Right atrium auricular region (tissue), 2 donors: ENCODE measurements at places on chromosomes 16 and 17.

- DNase-seq, result no peak
These were observed 631 bp downstream of the NXPH3 start for GRCh38 chr17:49576088-49576916.

- DNase-seq, result no peak
These were observed 34.8 kb upstream of the NDRG4 start for GRCh38 chr16:58464916-58465731.

GRCh38 chr17:46742565-46743270 lies 75.8 kb downstream of the WNT3 start:
- no peak for DNase-seq

DNA sequence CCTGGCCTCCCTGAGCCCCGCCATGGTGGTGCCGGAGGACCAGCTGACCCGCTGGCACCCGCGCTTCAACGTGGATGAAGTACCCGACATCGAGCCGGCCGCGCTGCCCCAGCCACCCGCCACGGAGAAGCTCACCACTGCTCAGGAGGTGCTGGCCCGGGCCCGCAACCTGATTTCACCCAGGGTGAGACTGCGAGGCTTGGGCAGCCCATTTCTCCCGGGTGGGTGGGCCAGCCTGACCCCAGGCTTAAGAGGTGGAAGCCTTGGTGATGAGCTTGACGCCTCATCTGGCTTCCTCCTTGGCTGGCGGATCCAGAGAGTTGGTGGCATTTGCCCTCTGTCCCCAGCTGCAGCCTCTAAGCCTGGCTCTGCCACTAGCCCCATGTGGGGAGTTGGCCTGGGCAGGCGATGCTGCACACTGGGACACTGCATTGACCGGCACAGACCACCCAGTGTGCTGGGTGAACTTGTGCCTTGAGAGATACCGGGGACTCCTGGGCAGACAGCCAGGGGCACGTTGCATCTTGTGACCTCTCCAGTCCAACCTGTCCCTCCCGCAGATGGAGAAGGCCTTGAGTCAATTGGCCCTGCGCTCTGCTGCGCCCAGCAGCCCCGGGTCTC lies 3.0 kb downstream of the CDT1 start:
- no peak for DNase-seq

DNA sequence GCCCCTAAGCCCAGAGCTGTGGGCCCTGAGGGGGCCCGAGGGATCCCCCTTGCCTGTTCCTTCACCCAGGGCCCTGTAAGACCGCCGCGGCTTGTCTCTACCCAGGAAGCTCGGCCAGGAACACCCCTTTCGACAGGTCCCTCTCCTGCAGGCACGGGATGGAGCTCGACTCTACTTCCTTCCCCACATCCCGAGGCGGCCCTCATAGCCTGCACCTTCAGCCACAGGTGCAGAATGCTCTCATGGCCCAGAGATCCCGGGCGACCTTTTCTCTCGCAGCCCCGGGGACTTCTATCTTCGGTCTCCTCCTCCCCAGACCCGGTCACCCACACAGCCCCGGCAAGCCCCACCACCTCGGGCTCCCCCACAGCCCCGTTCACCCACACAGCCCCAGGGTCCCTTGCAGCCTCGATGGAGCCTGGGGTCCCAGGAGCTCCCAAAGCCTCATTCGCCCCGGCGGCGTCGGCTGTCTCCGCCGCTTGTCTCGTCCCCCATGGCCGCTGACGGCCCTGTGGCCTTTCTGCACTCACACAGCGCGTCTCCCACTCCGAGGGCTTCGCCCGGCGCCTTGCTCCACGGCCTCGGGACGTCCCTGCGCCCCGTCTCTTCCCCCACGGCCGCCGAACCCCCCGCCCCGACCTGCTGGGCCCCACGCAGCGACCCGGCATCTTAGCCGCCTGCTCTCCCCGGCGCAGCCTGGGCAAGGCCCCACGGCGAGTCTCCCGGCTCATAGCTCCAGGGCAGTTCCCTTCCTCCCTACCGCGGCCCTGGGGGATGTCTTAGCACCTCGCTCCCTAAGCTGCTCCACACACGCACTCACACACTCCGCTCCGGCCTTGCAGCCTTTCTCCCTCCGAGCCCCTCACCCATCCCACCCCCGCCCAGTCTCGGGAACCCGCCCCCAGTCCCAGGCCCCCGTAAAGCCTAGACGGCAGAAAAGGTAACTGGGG lies 650 bp downstream of the KIAA0753 start:
- no peak for DNase-seq

DNA sequence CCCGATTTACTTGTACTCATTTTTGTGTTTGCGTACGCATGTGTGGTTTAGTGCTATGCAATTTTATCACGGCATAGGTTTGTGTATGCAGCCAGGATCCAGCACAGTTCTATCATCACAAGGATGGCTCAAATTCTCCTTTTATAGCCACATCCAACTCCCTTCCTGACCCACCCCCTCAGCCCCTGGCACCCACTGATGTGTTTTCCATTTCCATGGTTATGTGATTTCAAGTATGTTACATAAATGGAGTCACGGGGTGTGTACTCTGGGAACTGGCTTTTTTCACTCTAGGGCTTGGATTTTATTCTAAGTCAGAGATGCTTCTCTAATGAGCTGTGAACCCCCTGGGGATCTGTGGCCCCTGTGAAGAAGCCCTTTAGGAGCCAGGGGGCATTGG lies 16.8 kb downstream of the IL4R start:
- peak; percentile 94 for DNase-seq

DNA sequence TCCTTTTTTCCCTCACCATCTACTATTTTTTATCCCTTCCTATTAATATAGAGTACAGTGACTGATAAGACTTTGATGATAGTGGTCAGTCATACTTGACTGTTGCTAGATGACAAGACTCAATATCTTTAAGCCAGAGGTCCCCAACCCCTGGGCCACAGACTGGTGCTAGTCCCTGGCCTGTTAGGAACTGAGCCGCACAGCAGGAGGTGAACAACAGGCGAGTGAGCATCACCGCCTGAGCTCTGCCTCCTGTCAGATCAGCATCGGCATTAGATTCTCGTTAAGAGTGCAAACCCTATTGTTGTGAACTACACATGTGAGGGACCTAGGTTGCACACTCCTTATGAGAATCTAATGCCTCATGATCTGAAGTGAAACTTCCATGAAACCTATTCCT lies 341.3 kb downstream of the BCAS3 start:
- no peak for DNase-seq
